ENCODE measurements at places on chromosomes 5 and 9. TPM values are rescaled to one million over a fixed set of nuclear protein-coding genes. Genes with fewer than 3 reads are reported as not detected.

Gene NR5A1
- total RNA-seq = not detected

Gene PLAA
- 25.9 TPM for total RNA-seq

Gene MAP1B
- total RNA-seq = not detected

Gene F2RL1
- 3.2 TPM for total RNA-seq

Gene PLEKHG4B
- total RNA-seq = 2.0 TPM

Gene CRB2
- total RNA-seq = not detected

Gene MSMP
- 0.84 TPM for total RNA-seq

Gene PSMB7
- 73.9 TPM for total RNA-seq

Gene PCDHGA12
- total RNA-seq = not detected

Gene PSIP1
- 97.8 TPM for total RNA-seq

Gene SAPCD2
- total RNA-seq = 20.7 TPM

Gene GCNT4
- total RNA-seq = 36.4 TPM

Gene AQP3
- 53.3 TPM for total RNA-seq

Gene AGXT2
- total RNA-seq = not detected

Gene SLC34A1
- 0.29 TPM for total RNA-seq

Gene NR2F1
- total RNA-seq = not detected

Gene CXCL14
- not detected for total RNA-seq

Gene CHSY3
- not detected for total RNA-seq

Gene PLAC8L1
- total RNA-seq = 0.63 TPM

Gene GDNF
- total RNA-seq = not detected

Gene IL13
- not detected for total RNA-seq

GRCh38 chr5:152593388-152593787 lies 188.3 kb upstream of the NMUR2 start:
- H3K36me3 ChIP-seq = no peaks in the 10 kb centered on the region
- no peak overlapping the region for H3K27ac ChIP-seq
- H3K4me1 ChIP-seq = no peaks in the 10 kb centered on the region
- H3K4me3 ChIP-seq = no peak overlapping the region
- H3K27me3 ChIP-seq = no peaks in the 10 kb centered on the region

GRCh38 chr5:173733021-173733420 lies 116.6 kb upstream of the BOD1 start:
- no peak overlapping the region for H3K27ac ChIP-seq
- DNase-seq = no peak
- H3K4me1 ChIP-seq = no peaks in the 10 kb centered on the region
- no peaks in the 10 kb centered on the region for H3K27me3 ChIP-seq
- no peak overlapping the region for H3K4me3 ChIP-seq
- no peaks in the 10 kb centered on the region for H3K36me3 ChIP-seq

DNA sequence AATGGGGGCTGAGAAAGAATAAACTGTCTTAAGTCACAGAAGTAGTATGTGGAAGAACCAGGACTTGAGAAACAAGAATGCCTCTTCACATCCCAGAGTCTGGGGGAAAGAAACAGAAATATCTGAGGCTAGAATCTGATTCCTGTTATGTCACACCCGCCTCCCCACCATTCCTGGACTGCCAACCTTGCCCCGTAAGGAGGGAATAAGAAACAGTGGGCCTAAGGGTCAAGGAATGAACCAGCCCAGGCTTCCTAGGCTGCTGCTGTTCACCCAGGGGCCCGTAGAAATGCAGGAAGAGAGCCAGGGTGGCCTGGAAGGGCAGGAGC lies 4.3 kb downstream of the PCDH1 start:
- H3K27me3 ChIP-seq = peaks cover 14% of the 10 kb centered on the region
- no peak overlapping the region for H3K27ac ChIP-seq
- peaks cover 20% of the 10 kb centered on the region for H3K4me1 ChIP-seq
- no peaks in the 10 kb centered on the region for H3K36me3 ChIP-seq
- H3K4me3 ChIP-seq = no peak overlapping the region
- no peak for DNase-seq

- no peak for DNase-seq
- H3K27me3 ChIP-seq = no peaks in the 10 kb centered on the region
- H3K36me3 ChIP-seq = no peaks in the 10 kb centered on the region
Measured at GRCh38 chr5:127192150-127192549, 98.4 kb upstream of the MEGF10 start.

DNA sequence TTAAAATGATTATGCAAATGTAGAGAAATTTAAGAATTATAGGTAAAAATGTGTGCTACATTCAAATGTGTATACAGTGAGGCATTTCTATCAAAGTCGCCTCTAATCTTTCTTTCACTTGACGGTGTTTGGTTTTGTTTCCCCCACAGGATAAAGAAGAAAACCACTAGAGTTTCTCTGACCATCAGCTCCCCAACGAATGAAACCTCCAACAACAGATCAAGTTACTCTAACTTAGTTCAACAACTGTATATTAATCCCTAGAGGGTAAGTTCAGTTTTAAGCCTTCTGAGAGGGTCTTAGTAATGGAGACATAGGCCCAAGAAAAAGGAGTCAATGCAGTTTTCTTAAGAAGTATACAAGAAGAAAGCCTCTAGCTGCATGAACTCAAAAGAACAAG lies 11.5 kb upstream of the MYOT start:
- no peak overlapping the region for H3K4me3 ChIP-seq
- no peak overlapping the region for H3K27ac ChIP-seq
- H3K36me3 ChIP-seq = no peaks in the 10 kb centered on the region
- no peak for DNase-seq

DNA sequence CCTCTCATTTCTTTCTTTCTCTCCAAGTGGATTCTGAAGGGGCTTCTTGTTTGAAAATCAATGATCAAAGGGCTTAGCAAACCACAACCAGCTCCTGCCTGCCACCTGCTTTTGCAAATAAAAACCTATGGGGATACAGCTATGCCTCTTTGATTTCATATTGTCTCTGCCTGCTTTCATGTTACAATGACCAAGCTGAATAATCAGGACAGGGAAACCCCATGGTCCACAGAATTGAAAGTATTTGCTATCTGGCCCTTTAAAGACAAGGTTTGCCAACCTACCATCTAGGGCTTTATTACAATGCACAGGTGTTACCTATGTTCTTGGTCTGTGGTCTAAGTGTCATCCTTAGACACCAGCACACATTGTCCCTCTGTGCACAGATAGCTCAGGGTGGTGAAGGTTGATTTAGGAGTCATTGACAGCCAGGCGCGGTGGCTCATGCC lies 28.8 kb upstream of the PLIN2 start:
- no peak overlapping the region for H3K4me3 ChIP-seq
- H3K27ac ChIP-seq = no peak overlapping the region
- H3K27me3 ChIP-seq = no peaks in the 10 kb centered on the region
- H3K36me3 ChIP-seq = no peaks in the 10 kb centered on the region
- peaks cover 7% of the 10 kb centered on the region for H3K4me1 ChIP-seq

DNA sequence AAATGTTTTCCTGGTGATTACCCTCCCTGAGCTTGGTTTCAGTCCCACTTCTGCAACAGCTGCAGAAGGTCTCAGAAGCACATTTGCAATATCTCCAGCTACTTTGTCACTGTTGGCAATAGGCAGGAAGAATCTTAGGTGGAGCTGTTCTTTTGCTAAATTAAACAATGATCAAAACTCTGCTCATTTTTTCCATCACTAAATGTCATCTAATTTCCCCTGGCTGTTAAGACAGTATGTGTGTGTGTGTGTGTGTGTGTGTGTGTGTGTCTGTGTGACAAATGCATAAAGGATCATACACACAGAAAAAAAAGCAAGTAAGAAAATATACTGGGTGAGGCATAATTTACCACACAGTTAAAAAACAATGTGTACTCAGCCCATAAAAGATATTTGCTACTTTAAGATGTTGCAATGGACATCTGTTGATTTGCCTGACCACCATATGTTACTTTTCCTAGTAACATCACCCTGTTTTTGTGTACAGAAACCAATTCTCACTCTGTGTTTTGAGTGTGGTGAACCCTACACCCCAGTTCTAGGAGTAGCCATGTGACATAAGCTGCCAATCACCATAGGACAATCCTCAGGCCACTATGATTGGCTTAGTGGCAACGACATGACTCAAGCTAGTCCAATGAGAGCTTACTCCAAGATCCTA lies 572.6 kb upstream of the CLINT1 start:
- H3K36me3 ChIP-seq = no peaks in the 10 kb centered on the region
- no peak overlapping the region for H3K4me3 ChIP-seq
- no peak for DNase-seq
- H3K27ac ChIP-seq = no peak overlapping the region
- peaks cover 9% of the 10 kb centered on the region for H3K4me1 ChIP-seq

DNA sequence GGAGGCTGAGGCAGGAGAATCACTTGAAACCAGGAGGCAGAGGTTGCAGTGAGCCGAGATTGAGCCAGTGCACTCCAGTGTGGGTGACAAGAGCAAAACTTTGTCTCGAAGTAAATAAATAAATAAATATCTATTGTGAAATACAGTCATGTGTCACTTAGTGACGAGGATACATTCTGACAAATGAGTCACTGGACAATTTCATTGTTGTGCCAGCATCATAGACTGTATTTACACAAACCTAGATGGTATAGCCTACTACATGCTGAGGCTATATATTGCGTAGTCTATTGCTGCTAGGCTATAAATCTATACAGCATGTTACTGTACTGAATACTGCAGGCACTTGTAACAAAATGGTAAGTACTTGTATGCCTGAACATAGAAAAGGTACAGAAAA lies 61.1 kb upstream of the CCL21 start:
- no peak overlapping the region for H3K4me3 ChIP-seq
- H3K27me3 ChIP-seq = no peaks in the 10 kb centered on the region
- H3K4me1 ChIP-seq = no peaks in the 10 kb centered on the region
- H3K36me3 ChIP-seq = no peaks in the 10 kb centered on the region
- H3K27ac ChIP-seq = no peak overlapping the region

- H3K4me1 ChIP-seq = no peaks in the 10 kb centered on the region
- DNase-seq = no peak
- H3K4me3 ChIP-seq = no peak overlapping the region
- H3K27me3 ChIP-seq = no peaks in the 10 kb centered on the region
Measured at GRCh38 chr9:125587819-125588460, 119.1 kb downstream of the MAPKAP1 start.

GRCh38 chr9:74644023-74644422 lies 146.9 kb downstream of the RORB start:
- H3K4me3 ChIP-seq = no peak overlapping the region
- H3K4me1 ChIP-seq = no peaks in the 10 kb centered on the region
- no peak overlapping the region for H3K27ac ChIP-seq
- no peak for DNase-seq

GRCh38 chr9:130296783-130297055 lies 31.2 kb downstream of the HMCN2 start:
- H3K27ac ChIP-seq = no peak overlapping the region
- no peaks in the 10 kb centered on the region for H3K36me3 ChIP-seq

DNA sequence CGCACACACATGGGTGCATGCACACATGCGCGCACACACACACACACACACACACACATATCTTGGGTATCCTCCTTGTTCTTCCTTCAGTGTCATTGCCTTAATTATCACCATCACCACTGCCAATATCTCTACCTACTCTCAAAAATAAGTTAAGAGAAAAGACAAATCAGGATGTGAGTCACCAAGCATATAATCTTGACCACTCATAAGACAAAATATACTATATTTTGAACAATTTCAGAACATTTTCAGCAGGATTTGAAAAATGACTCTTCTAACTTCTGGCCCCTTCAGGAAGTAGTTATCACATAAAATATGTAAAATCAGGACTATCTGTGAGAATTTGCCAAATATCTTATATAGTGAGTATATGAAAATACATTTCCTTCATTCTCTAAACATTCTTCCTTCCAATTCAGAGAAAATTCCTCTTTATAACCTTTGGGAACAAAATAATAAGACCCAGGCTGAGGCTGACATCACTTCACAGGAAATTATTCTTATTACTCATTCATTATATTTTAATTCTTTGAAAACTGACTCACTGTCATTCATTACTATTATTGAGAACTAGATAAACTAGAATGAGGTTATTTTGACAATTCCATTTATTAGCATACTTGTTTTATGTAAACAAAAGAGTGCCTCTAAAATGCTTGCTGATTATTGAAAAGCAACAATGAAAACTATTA lies 772.0 kb upstream of the ACO1 start:
- no peak for DNase-seq
- H3K27ac ChIP-seq = no peak overlapping the region
- no peaks in the 10 kb centered on the region for H3K4me1 ChIP-seq
- no peaks in the 10 kb centered on the region for H3K36me3 ChIP-seq
- no peaks in the 10 kb centered on the region for H3K27me3 ChIP-seq
- no peak overlapping the region for H3K4me3 ChIP-seq

DNA sequence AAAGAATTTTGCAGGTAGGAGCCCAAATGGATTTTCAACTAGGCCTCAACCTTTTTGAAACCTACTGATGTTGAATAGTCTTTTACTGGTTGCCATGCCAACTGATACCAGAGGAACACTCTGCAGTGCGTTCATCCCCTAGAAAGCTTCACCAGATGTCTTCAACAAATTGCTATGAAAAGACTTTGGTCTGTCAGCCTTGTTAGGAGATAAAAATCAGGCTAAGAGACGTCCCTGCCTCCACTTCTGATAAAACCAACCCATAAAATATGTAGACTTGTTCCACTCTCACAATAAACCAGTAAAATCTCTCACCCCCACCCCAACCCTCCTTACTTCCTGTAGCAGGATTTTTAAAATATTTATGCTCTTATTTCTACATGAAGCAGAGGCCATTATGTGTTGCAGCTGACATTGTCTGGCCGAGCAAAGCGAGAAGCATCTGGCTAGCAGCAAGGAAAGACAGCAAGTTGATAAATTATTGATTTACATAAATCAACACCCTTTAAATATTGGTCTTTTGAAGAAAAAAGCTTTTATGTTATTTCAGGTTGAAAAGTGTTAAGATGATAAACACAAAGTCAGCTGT lies 428.7 kb downstream of the ISL1 start:
- no peaks in the 10 kb centered on the region for H3K36me3 ChIP-seq
- no peak for DNase-seq
- no peak overlapping the region for H3K4me3 ChIP-seq
- no peaks in the 10 kb centered on the region for H3K4me1 ChIP-seq
- no peak overlapping the region for H3K27ac ChIP-seq
- no peaks in the 10 kb centered on the region for H3K27me3 ChIP-seq

GRCh38 chr5:144015961-144016360 lies 154.5 kb downstream of the YIPF5 start:
- H3K36me3 ChIP-seq = no peaks in the 10 kb centered on the region
- no peak overlapping the region for H3K4me3 ChIP-seq
- no peak for DNase-seq

DNA sequence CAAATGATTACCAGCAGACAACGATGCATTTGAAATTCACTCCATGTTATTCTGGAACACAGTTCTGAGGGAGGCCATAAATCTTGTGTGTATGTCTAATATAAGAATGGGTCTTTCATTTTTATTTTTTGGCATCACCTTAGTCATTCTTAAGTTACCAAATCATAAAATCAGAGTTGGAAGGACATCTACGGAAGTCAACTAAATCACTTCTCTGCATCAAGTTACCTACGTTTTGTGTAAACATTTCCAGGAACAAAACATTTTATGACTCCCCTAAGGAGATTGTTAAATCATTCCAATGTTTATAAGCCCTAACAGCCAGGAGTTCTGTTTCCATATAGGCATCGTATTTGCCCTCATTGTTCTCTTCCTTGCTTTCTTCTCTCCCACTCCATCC lies 378.2 kb downstream of the FAM170A start:
- H3K27ac ChIP-seq = no peak overlapping the region
- H3K4me3 ChIP-seq = no peak overlapping the region
- H3K4me1 ChIP-seq = no peaks in the 10 kb centered on the region
- H3K27me3 ChIP-seq = no peaks in the 10 kb centered on the region
